ENCODE measurements at places on chromosomes 3 and 15. TPM values are rescaled to one million over a fixed set of nuclear protein-coding genes. Genes with fewer than 3 reads are reported as not detected.

CPNE9 gene
- not detected for total RNA-seq

FRMD5 gene
- total RNA-seq, result 1.9 TPM

BMF gene
- total RNA-seq, result 32.1 TPM

- DNase-seq, result no peak
These were observed 22.2 kb upstream of the FBN1 start for GRCh38 chr15:48667701-48668100.

DNA sequence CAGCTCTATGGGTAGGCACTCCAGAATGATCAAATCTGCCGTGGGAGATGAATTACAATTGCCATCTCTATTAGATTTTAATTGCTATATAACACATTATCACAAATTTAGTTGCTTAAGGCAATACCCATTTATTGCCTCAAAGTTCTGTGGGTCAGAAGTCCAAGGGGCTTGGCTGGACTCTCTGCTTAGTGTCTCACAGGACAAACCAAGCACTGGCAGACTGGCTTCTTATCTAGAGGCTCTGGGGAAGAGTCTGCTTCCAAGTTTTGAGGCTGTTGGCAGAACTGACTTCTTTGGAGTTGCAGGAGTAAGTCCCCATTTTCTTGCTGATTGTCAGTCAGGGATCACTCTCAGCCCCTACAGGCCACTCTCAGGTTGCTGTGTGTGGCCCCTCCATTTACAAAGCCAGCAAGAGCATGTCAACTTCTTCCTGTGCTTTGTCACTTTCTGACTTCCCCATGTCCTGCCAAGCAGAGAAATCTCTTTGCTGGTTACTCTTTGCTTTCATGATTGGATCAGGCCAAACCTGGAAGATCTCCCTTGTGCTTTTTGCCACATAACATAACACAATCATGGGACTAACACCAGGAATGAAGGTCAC, 93.5 kb upstream of the PRICKLE2 start:
- no peak for DNase-seq

GRCh38 chr15:89217686-89218376, 3.5 kb downstream of the RLBP1 start:
- DNase-seq, result no peak

GRCh38 chr3:139117883-139118760, 73.4 kb upstream of the PRR23C start:
- DNase-seq, result no peak

- DNase-seq, result no peak
These were observed 428.7 kb downstream of the FOXP1 start for GRCh38 chr3:71154846-71155245.

DNA sequence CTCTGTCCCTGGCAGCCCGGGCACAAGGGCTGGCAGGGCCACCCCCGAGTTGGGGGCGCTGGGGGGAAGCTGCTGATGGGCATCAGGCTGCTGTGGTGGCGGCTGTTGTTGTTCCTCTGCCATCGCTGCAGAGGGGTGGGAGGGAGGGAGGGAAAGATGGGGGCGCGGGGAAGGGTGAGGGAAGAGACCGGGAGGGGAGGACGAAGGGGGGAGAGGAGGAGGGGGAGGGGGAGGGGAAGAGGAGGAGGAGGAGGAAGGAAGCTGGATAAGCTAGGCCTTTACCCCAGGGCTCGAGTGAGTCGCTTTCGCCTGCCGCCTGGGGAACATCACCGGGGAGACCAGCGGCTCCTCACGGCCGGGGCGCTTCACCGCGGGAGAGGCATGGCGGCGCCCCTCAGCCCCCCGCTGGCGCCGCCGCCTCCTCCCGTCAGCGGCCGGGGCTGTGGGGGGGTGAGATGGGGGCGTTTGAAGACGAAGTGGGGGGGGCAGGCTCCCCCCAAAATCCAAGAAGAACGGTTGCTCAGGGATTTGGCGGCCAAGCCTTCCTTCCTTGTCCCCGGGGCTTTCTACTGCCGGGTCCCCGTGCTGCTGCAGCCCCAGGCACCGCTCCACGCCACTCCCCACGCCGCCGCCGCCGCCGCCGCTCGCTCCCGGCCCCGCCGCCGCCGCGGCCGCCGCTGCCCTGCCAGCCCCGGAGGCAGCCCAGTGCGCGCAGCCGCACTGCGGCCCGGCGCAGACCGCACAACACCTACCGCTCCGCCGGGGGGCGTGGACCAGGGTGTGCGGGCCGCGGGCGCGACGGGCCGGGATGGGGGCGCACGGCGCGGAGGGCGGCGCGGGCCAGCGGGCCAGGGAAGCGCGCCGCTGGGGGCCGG, at the start of gene RFX7:
Gene RFX7, minus strand, starts transcription at position 717 of the 875 bp plus-strand sequence. Its CDS starts 594 bp downstream, at position 123.
- peak; percentile 79 for DNase-seq

- no peak for DNase-seq
These were observed 19.7 kb downstream of the CORO2B start for GRCh38 chr15:68598171-68599152.

DNA sequence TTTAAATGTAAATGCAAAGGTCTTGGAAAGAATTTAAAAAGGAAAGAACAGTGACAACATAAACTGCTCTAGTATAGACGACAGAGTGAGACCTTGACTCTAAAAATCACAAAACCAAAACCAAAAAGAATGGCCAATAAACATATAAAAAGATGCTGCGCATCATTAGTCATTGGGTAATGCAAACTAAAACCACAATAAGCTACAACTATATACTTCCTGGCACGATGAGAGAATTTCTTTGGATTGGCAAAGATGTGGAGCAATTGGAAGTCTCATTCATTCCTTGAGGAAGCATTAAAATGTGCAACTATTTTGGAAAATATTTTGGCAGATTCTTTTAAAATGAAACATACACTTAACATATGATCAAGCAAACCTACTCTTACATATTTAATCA, 98.7 kb upstream of the ZPLD1 start:
- no peak for DNase-seq

DNA sequence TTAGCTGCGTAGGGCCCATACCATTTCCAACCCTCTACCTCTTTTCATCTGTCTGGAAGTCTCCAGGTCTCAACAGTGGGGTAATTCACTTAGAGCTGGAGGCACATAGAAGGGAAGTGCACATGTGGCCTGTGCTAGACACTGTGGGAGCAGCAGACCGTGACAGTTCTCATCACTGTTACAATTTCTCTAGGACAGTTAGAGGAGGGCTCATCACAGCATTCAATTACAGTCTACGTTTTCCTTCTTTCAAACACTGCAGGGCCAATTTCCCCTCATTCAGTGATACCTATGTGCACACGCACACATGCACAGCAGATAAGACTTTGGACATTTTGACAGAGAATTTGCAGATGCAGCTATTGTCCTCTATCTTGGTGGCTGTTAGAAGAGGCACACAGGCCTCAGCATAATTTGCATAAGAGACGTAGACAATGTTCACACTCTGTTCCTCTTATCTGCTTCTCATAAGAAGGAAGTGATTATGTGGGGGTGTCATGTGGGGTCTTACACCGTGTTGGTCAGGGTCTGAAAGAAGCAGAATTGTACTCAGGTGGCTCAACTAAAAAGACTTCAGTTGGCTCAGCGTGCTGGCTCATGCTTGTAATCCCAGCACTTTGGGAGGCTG, 12.6 kb upstream of the HRG start:
- no peak for DNase-seq
